ENCODE measurements at places on chromosomes 5 and 9.

DNA sequence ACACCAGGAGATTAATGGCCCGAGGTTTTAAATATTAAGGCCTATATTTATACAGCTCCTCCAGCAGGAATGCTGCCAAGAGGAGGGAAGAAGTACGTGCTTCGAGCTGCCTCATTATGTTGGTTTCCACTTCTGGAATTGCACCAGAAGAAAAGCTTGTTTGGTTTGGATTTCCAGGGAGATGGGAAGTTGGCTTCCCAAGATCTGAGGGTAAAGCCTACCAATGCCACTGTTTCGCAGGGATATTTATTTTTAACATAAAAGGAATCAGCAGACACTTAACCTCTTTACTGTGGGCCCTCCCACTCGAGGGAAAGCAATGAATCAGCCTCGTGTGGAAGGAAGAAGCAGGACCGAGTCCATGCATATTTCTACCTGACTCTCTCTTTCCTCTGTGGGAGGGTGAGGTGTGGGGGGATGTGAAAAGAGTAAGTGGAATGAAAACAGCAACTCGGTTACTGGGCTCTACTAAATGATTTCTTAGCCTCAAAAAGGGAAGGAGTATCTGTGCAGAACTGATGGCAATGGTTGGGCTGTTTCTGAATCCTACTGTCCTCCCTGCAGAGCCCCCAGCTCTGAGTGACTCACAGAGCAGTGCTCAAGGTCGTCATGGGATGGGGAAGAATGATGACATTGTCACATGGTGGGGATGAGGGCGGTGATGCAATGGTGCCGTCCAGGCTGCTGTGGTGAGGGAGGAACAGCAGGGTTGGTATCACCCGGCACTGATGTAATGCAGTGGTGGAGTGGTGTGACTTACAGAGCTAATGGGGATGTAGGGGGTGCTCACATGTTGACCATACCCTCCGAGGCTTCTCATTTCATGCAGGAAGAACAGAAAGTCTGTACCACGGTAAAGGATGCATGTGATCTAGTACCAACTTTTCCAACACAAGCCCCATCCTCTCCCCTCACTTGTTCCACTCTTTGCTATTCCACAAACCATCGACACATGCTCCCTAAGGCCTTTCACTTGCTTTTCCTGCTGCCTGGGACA, 215.0 kb upstream of the PANK3 start:
- DNase-seq: peak; percentile 10

DNA sequence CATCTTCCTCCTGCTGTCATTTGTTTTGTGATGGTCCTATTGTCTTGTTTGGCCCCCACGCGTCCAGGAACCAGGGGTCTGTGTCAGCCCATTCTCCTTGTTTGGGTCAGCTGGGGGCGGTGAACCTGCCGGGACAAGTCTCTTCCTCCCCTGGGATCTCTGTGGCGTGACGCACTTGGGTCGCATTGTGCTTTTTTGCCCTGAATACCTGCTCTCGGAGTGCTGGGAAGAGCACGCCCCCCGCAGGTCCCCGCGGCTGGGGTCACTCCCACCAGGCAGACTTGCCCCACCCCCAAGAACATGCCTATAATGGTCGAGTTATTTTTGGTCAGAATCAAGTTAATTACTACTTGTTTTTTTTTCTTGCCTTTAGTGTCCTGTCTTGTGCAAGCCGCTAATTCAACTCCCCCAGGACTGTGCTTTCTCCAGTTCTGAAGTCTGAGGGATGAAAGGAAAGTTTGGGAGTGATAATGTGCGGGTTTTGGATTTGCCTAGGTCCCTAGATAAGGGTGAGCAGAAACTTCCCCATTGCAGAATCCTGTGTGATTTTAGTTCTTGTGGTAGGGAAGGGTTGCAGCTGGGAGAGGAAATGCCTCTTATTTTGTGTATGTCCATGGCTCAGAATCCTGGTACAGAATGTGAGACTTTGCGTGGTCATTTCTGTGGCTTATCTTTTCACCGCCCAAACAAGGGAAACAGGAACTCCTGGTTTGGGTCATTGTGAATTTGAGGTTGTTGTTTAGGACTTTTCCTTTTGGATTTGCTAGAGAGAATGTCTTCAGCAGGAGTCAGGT, 789 bp downstream of the ACER2 start:
- peak; percentile 11 for DNase-seq

DNA sequence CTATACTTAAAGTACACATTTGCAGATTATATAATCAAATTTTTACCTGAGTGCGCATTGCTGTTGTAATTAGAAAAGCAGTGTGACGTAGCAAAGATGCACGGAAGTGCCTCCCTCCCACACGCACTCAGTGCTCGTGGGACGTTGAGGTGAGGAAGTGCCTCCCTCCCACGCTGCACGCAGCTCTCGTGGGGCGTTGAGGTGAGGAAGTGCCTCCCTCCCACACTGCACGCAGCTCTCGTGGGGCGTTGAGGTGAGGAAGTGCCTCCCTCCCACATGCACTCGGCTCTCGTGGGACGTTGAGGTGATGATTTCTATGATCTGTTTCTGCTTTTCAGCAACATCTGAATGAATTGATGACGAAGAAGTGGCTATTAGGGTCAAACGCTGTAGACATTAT, 21.0 kb downstream of the EXOC3 start:
- no peak for DNase-seq

DNA sequence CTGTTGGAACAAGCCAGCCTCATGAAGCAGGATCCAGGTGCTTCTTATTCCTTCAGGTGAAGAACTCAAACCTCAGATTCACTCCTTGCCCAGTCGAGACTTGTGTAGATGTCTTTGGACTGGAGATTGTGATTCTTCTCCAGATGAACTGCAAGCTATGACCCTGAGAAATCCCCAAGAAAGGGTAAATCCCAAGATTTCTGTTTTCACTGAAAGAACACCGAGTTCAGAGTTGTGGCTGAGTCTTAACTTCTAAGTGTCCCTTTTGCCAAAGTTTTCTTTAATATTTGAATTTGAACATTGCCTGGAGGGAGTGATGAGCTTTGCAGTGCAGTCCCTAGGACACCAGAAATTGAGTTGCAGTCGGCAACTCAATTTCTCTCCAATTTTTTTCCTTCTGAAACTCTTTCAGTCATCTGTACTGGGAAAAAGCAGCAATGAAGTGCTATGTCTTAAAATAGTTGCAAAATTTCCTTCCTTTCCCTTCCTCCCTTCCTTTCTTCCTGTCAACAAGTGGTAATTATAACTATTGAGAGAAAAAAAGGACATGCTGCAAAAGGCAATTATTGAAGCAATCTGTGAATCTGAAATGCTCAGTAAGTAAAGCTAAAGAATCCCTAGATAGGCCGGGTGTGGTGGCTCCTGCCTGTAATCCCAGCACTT, 56.1 kb downstream of the ANKRD55 start:
- no peak for DNase-seq

DNA sequence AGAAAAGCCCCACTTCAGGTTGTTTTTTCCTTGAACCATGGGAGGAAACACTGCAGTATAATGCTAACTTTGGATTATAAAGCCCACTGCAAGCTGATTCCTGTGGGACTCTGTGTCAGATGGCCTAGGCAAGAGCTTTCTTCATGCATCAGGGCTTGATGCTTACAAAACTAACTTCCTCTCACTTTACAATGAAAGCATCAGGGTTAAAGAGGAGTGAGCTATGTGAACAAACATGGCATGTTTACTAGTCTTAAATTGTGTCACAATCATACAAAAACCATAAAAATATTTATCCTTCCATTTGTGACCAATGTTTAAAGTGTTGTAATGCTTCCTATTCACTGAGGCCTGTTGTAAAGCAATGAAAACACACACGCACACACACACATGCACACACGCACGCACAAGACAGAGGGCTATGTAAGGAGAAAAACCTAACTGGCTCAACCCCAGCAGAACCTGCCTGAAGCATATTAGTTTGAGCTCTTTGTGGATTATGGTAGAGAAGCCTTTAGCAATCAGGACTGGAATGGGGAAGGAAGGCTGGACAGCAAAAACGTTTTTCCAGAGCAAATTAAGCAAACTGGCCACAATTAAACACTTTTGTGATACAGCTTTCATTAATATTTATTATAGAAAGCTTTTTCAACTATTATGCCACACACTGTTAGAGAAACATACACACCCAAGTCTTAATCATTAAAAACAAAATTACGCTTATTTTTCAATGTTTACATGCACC, 122.2 kb downstream of the AUH start:
- DNase-seq: no peak

GRCh38 chr5:58776559-58776958, 193.7 kb downstream of the RAB3C start:
- no peak for DNase-seq

DNA sequence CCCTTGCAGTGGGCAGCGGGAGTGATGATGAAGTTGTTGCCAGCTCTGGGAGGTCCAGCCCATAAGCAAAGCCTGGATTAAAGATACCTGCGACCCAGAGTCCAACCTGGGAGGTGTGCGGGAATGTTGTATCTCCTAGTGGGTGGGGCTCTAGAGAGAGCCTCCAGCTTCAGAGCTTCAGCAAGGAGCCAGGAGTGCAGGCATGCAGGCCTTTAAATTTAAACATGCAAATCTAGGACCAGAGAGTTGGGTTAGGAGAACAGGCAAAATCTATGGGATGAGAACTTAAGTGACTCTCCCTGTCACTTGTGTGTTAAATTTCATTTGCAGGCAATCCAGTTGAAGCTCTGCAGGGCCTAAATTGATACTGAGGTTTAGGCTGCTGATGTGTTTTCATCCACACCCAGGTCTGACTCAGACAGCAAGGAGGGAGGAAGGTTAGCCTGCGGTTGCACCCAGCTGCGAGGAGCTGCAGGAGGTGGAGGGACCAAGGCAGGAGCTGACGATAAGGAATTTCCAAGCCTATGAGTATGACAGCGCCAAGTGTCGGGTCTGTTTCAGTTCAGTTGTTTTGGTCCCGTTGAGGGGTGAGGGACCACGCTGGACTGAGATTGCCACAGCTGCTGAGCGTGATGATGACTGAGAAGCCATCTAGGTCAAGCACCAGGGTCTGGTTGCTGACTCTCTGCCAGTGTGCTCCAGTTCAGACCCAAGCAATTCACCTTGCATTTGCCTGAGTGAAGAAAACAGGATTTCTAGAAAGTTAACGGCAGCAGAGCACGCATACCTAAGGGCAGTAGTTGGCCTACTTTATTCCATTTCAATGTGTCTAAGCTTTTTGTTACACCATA, 243.0 kb downstream of the ICE1 start:
- DNase-seq: peak; percentile 42

- DNase-seq: no peak
Measured at GRCh38 chr9:109449036-109449798, 48.9 kb downstream of the PTPN3 start.

DNA sequence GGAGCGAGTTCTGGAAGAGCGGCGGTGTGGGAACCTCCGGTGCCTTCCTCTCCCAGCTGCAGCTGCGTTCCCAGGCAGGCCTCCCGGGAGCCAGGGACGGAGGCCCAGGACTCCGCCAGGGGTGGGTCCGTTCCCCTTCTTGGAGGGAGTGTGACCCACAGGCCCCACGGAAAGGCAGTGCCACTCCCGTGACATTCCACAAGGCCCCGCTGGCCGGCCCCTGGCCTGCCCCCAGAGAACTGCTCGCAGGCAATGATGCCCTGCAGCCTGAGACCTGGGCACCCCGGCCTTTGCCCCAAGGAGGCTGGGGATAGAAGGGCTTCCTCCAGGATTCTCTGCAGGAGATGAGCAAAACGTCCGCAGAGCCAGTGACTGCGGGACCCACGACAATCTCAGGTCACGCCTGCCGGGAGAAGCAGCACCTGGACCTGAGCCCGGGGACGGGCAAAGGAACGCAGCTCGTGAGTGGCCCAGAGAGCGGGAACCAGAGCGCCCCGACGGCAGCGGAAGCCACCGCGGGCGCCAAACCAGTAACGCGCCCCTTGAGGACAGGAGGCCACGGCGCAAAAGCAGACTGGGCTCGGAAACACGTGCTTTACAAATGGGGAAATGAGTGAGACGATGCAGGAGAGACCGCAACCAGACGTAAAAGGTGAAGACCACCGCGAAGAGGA, 9.3 kb downstream of the OBP2B start:
- peak; percentile 27 for DNase-seq

DNA sequence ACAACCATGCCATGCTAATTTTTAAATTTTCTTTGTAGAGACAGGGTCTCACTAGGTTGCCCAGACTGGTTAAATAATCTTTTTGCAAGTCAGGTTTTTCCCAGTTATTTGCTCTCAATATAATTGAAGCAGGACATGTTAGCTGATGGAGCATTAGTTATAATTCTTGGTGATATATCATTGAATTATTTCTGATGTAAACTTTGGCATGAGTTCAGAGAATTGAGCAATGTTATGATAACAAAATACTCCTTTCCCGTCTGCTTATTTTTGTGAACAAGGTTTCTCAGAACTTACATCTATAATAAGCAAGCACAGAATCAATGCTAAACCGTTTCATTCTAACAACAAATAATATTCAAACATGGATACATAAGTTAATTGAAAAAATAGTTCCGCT, 37.8 kb downstream of the BHMT start:
- DNase-seq: no peak

DNA sequence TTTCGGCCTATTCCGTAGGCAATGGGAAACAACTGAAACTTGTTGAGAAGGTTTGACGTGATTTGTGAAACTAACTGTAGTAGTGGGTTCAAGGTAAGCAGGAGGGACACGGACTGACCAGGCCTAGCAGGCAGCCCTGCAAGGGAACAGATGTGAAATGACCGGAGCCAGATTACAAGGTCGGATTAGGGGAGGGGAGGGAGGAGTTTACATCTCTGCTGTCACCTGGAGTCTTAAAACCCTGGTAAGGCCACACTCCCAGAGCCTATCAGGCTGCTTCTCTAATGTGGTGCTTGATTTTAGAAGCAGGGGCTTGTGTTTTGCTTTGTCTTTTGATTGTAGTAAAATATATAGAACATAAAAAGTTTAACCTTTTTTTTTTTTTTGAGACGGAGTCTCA, 3.5 kb upstream of the SPTAN1 start:
- DNase-seq: no peak

DNA sequence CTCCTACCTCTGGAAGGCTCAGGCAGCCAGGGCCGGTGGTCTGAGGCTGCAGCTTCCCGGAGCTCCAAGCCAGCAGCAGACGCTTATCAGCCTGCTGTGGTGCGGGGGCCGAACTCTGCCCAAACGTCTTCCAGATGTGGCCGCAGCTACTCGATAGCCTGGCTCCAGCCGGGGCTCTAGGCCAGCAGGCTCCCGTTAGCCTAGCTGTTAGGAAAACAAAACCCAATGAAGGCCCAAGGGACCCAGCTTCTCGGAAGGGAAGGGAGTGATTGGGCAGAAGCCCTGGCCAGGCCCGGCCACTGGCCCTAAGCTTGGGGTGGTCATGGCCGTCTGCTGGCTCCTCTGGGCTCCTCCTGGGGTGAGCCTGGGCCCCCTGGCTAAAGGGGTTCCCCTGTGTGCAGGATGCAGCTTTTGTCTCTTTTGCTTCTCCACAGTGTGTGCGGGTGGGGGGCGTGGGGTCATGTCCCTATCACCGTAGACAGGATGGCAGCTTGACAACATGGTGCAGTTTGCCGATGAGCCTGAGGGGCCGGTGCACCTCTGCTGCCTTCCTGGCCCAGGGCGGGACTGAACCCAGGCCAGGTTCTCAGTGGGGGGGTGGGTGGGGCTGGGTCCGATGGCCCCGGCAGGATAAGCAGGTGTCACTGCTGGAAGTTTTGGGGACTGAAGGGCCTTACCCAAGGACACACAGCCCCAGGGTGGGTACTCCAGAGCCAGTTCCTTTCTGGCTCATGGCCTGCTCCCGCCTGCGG, 18.7 kb downstream of the MYMK start:
- no peak for DNase-seq

- no peak for DNase-seq
Measured at GRCh38 chr5:146789712-146790653, 88.6 kb downstream of the PPP2R2B start.

- no peak for DNase-seq
Measured at GRCh38 chr5:76163111-76163628, 80.0 kb downstream of the SV2C start.

GRCh38 chr9:137547687-137548543, 2.3 kb downstream of the PNPLA7 start:
- no peak for DNase-seq
